ENCODE measurements at places on chromosomes 13 and 19.
A peak's percentile ranks its signal among the peaks of the same experiment; 100 is the strongest.

DNA sequence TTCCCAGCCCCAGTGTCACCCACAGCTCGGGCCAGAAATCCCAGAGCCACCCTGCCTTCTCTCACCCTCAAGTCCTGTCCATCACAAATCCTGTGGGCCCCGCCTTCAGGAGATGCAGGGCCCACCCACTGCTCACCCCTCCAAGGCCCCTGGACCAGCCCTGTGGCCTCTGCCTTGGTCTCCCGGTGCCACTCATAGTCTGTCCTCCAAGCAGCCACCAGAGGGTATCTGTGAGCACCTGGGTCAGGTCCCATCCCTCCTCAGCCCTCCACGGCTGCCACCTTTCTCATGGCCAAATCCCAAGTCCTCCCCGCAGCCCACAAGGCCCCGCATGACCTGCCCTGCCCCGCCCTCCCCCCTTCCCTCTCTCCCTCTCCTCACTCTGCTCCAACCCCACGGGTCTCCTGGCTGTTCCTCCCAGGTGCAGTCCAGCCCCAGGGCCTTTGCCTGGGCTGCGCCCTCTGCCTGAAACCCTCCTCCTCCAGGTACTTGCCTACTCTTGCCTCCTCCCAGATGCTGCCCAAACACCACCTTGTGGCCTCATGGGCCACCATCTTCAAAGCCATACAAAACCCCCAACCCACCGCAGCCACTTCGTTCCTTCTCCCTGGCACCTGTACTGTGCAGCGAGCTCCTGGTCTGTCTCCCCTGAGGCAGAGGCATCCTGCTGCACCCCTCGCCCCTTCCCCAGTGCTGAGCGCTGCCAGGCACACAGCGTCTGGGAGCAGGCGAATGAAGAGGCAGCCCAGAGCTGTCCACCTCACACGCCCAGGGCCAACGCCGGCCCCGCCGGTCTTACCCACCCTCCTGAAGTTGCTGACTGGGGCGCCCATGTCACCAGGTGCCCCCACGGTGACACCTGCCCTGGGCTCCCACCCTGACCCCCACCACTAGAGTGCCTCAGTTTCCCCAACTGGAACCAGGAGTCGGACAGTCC is 13.2 kb upstream of the UQCR11 start:
- DNase-seq: peak; percentile 58

- no peak for DNase-seq
These were observed 101.4 kb downstream of the STK24 start for GRCh38 chr13:98475522-98475921.

- DNase-seq: no peak
These were observed 78.6 kb downstream of the DCT start for GRCh38 chr13:94400874-94401273.

DNA sequence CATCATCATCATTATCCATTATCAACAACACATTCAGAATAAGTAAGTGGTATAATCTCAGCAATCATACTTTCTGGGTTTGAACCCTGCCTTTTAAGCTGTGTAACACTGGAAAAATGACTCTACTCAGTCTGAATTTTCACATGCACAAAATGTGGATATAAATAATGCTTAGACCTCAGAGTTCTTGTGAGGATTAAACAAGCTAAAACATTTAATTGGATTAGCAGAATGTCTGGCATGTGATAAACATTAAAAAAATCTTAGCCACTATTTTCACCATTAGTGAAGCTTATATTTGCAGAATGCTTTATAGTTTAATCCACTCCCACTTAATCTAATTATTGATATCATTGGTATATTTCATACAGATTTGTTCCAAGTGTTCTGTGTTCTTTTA is 412.3 kb downstream of the RFC3 start:
- no peak for DNase-seq

DNA sequence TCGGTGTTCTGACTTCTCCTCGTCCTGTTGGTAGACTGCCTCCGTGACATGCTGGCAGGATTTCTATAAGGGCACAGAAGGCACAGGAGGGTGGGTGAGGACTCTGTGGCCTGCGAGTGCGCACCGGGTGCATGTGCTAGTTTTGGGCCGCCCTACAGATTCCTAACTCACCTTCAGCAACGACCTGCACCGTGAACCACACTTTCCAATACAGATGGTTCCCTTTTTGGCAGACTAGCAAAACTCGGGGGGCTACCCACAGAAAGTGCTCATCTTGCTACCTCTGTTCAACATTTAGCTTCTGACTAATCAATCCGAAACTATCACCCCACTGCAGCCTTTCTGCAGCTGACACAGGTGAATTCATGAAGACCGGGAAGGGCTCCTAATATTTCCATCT is 14.1 kb upstream of the AMER2 start:
- no peak for DNase-seq

- DNase-seq: no peak
These were observed 34.9 kb downstream of the RXFP2 start for GRCh38 chr13:31774186-31774750.

GRCh38 chr19:21568816-21569493 is 63.6 kb downstream of the ZNF429 start:
- DNase-seq: peak; percentile 90

DNA sequence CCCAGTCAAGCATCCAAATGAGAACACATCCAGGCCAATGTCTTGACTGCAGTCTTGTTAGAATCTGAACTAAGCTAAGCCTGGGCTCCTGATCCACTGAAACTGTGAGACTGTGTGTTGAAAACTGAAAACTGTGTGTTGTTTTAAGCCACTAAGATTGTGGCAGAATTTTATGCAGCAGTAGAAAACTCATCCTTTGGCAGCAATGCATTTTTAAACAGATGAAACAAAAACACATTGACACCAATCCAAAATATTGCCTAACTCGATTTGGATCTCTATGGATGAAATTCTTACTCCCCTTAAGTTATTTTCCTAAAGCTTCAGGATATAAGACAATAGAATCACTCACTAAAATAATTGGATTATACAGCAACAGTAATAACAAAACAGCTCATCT is 202.3 kb upstream of the KLF12 start:
- DNase-seq: no peak

GRCh38 chr19:3313199-3313575 is 53.2 kb upstream of the NFIC start:
- DNase-seq: no peak

GRCh38 chr19:55625004-55625326 is 599 bp upstream of the ZNF784 start:
- DNase-seq: no peak

DNA sequence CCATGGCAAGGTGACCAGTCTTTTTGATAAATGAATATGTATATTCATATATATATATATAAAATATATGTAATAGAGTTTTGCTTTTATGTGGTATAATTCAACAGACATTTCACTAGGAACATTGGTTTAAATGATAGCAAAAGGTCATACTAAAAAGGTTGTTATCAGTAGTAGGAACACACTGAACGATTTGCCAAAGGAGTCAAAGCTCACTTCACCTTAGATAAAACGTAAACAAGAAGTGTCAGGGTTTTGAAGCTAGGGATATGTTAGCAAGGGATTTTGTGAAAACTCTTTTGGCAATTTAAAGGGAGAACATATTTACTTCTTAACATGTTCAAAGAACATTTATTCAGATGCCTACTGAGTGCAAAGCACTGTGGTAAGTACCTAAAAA is 8.0 kb upstream of the HS6ST3 start:
- no peak for DNase-seq

DNA sequence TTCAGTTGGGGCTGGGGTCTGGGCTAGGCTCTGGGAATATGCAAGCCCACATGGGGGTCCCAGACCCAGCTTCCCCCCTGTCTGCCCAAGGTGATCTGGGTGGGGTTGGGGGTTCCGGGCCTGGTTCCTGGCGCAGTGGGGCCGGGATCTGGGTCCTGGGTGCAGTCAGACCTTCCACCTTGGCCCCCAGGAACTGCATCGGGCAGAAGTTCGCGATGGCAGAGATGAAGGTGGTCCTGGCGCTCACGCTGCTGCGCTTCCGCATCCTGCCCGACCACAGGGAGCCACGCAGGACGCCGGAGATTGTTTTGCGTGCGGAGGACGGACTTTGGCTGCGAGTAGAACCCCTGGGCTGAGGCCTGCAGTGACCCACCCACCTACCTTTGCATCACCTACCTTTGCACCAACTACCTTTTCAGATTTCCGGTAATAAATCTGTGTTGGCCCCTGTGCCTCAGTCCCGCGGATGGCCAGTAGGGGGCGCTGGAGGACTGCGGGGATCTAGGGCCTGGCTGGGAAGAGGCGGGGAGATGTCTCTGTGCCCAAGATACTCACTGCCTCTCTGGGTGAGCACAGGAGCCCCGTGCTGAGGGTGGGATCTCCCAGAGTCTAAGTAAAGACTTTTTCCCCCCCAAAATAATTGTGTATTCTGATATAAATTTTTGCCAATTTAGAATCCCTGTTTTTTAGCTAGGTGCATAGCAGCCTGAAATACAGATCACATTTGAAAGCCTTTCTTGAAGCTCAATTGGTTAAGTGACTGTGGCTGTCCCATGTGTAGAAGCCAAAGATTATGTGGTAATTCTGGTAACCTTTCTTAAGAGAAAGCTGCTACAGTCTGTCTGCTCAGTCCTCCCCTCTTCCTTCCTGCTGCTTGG is 11.5 kb upstream of the CYP4F3 start:
- peak; percentile 91 for DNase-seq

DNA sequence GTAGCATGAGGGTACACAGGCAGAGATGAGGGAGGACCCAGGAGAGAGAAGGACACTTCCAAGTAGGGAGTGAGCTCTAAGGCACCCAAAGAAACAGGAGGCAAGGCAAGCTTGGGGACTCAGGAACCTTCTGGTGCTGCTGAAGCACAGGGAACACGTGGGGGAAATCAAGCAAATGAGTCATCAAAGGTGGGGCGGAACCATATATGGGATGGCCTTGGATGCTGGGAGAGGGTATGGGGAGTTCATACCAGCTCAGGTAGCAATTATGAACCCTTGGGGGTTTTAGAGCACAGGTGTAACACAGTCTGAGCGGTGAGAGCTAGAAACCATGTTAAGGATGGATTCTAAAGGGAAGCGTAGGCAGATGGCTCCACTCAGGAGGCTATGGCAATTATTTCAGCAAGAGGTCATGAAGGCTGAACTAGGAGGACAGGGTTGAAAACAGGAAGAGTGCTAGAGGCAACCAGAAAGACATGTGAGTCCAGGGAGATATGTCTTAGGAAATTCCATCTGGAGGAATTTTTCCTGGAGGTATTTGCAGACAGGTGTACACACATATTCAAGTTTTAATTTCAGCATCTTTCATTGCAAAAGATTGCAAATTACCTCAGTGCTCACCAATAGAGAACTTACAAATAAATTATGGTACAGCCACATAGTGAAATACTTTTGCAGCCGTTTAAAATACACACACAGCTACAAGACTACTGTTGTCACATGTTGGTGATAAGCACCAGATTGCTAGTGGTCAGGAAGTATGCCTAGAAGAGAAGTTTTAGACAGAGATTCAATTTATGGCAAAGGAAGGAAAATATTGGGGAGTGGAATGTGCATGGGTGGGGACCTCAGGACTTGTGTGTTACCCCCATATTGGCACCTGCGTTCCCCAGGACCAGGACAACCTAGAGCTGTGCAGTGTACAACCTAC is 77.0 kb downstream of the STARD13 start:
- DNase-seq: no peak

DNA sequence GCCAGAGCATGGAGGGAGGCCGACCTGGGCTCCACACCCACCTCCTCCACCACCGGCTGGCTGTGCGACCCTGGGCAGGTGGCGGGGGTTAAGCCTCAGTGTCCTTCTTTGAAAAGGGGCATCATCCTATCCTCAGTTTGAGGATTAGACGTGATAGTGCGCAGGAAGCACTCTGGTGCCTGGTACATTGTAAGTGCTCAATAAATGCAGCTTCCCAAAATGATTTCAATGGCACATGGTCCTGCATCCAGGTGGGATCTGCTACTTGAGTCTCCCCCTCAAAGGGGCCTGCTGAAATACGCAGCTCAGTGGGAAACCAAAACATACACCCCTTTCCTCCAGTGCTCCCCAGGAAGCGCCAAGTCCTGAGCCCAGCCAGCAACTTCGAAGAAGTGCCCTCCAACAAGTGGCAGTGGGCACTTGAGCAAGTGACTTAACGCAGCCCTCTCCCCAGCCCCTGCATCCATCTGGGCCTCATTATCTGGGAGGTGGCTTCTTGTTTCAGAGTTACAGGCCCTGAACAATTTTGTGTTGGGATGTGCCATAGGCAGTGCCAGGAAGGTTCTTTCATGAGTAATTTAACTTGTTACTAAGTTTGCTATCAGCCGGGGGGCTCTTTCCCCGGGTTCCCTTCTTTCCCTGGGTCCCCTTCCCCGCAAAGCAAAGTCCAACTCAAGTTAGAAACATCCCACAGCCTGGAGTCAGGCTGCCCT is 17.9 kb downstream of the ACTN4 start:
- no peak for DNase-seq

DNA sequence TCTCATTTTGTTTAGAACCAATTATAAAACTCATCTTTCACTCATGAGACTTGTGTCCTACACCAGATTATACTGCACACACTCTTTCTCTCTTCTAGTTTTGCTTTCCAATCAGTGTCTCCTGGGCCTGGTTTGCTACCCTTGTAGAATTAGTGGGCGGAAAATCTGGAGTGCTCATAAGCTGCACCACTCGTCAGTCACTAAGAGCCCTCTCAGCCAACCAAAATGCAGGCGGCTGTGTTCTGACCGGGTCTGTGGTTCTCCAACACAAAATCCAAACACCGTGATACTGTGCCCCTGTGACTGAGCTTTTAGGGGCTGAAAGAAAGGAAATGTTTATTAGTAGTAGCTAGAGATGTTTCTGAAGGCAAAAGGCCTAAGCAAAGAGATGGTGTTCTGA is 83.7 kb upstream of the OBI1 start:
- no peak for DNase-seq

DNA sequence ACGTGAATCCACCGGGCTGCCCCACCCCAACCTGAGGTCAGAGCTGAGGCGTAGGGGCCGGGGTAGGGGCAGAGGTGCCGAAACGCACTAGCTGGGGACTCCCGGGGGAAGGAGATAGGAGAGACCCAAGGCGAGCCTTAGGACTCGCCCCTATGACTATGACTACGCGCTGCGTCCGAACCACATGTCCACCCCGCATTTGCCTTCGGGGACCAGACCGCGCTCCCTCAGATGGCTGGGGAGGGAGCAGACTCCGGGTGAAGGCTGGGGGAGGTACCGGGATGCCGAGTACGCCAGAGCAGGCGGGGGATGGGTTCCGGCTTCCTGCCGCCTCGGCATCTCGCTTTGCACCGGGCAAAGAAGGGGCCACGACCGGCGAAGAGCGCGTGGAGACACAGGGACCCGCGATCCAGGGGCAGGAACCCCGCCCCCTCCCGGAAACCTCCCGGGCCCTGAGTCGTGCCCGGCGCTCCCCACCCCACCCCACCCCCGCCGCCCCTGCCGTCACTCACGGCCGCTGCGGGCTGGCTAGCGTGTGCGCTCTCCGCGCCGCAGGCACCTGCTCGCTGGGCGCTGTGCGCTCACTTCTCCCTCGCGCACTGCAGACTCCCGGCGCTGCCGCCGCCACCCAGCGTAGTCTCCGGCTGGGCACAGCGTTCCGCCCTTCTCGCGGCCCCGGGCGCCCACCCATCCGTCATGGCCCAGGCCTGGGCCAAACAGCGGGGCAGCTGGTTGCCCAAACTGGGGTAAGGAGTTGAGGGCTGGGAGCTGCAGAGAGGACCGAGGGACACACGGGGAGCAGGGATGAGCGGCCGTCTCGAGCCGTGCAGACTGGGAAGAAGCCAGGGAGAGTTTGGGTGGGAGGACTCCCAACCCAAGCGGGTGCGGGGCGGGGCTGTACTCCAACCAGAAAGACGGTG is 622 bp upstream of the VSTM2B start:
- DNase-seq: no peak

GRCh38 chr13:74442751-74443150 is 308.5 kb upstream of the KLF12 start:
- DNase-seq: no peak

- no peak for DNase-seq
These were observed 49.6 kb upstream of the MED4 start for GRCh38 chr13:48144413-48145035.

All from activated naive CD4-positive, alpha-beta T cell treated with anti-CD3 and anti-CD28 coated beads, Interleukin-2, amount 10 ng/mL, durations not matched to agents 7 days and 5 days (primary cell).